ENCODE measurements at places on chromosomes 2 and 18.

GRCh38 chr18:42039396-42039795, 84.4 kb downstream of the PIK3C3 start:
- DNase-seq, result no peak

GRCh38 chr2:150494234-150494945, 6.9 kb upstream of the RND3 start:
- DNase-seq, result no peak

DNA sequence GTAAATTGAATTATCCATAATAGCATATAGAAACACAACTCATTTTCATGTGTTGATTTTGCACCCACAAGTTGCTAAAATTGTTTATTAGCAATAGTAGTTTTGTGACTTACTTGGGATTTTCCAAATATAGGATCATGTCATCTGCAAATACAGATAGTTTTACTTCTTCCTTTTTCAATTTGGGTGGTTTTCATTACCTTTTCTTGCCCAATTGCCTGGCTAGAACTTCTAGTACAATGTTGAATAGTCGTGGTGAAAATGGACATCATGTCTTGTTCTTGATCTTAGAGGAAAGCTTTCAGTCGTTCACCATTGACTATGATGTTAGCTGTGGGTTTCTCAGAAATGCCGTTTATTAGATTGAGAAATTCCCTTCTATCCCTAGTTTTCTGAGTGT, 60.2 kb upstream of the TCF7L1 start:
- no peak for DNase-seq

DNA sequence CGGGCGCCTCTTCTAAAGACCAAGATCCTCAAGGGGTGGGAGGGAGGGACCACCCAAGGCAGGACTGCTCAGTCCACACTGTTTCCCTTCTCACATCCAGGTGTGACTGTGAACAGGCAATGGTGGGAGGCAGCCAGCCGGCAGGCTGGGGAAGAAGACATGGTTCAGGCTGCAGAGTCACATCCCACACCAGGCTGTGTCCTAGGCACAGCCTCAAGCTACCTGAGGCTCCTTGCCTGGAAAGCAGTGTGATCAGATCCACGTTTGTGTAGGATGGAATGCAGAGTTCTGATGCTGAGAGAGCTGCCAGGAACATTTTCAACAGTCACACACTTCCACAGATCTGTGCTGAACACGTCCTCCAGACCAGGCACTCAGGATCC, 16.4 kb downstream of the SLC66A2 start:
- no peak for DNase-seq

DNA sequence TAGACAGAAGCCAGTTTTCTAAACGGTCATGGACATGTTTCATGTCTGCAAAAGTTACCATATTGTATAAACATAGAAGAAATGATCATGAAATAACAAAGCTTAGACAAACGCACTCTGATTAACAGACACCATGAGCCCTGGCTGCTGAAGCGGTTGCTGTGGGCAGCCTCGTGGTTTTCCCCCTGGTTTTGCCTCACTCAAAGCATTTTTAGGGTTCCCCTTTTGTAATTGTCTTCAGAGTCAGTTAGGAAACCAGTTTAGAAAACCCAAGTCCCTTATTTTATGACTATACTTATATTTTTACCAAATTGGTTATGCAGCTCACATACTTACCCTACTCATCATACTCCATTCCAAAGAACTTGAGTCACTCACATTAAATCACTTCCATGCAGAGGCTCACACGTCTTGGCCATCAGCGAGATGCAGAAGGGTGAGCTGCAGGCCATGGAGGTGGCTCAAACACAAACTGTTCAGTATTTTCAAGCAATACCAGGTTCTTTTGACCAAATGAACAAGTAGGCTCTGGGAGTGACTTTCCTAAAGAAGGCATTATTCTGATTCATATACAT, 105.6 kb upstream of the SALL3 start:
- peak; percentile 4 for DNase-seq

- DNase-seq, result no peak
Measured at GRCh38 chr2:104856086-104856972, 2.4 kb downstream of the POU3F3 start.

DNA sequence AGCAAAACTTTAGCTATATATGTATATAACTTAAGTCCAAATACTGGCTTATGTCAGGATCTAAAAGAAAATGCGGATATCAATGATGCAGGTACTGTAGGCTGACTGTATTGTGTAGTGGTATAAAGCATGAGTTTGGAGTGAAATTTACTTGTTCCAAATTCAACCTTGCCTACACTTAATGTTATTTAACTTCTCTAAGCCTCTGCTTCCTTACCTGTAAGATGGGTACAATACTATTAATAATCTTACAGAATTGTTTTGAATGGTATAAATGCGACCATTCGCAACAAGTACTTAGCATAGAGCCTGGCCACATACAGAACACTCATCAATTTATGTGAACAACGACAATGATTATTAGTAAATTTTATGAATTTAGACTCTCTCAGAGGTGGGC, 62.4 kb downstream of the SPRED2 start:
- no peak for DNase-seq

- DNase-seq, result no peak
Measured at GRCh38 chr2:44944952-44945612, 3.6 kb downstream of the SIX3 start.

DNA sequence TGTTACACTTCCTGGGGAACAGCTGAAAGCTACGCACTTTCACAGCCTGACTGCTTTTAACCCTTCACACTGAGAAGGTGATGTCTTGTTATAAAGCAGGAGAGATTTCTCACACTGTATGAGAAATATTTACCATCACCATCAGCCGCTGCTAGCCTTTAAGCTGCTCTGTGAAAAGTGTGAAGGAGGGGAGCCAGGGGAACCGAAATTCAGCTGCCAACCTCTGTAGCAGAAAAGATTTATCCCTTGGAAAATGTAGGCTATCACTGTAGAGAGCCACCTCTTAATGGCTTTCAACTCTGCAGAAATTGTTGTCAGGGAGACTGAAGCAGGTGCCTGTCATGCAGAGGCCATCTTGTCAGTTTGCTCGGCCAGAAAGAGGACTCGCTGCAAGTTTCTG, 145.3 kb downstream of the SP3 start:
- no peak for DNase-seq

GRCh38 chr18:49490246-49490762, 3.3 kb upstream of the C18orf32 start:
- no peak for DNase-seq

DNA sequence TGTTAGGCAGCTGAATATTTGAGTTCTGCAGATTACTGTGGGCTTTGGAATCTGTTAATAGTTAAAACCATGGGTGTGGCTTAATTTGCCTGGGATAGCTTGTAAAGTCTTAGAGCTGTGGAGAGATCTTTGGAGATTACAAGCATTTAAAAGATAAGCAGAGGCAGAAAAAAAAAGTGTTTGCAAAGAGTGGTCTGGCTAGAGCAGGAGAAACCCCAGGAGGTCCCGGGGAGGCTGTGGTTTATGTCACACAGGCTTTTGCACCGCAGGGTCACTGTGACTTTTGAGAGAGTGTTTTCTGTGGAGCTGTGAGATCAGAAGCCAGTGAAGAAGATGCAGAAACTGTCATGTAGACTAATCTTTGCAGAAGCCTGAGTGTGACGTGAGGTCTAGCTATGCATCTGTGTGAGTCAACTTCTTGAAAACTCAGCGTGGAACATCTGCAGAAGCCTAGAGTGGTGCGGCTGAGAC, 49.0 kb downstream of the SETBP1 start:
- no peak for DNase-seq

DNA sequence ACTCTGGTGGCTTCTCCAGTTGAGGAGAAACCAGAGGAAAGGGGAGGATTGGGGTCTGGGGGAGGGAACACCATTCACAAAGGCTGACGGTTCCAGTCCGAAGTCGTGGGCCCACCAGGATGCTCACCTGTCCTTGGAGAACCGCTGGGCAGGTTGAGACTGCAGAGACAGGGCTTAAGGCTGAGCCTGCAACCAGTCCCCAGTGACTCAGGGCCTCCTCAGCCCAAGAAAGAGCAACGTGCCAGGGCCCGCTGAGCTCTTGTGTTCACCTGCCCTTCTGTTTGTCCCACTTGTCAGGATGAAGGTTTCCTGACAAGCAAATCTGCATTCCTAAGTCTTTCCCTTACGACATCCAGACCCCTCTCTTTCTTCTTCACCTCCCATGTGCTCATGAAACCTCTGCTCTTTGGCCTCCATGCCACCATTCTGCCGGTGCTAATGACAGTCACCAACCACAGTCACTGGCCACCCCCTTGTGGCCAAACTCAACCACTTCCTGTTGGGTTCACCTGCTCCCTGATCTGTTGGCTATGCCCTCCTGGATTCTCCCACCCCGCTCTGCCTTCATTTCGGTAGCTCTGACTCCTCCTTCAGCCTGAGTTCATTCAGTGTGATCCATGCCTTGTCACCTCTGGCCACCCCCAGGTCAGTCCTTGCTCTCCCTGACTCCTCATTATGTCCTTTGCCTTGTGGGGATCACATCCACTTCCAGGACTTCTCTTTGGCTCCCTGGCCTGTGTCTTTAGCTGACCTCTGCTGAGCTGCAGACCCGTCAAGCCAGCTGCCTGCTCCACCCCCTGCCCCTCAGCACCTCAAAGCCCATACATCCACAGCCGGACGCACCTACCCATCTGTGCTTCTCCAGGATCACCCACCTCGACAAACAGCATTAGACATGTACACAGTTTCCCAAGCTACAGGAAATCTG, 17.6 kb downstream of the EMX1 start:
- DNase-seq, result no peak

- DNase-seq, result no peak
Measured at GRCh38 chr2:82730811-82731210, 1728.3 kb downstream of the SUCLG1 start.

DNA sequence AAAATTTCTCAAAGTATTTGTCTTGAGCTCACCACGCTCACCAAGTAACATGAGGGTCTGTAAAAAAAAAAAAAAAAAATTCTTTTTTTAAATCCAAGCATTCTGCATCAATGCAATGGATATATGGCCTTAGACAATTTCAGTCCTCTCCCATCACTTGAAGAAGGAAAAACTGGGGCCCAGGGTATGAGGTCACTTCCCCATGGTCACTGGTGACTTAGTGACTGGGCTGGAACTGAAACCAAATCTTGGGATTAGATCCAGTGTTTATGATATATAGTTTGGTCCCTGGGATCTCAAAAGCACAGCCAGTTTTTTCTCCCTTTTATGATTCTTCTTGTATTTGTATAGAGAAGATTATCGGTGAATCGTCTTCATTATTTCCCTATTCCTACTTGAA, 477.9 kb upstream of the TNP1 start:
- DNase-seq, result no peak

- DNase-seq, result no peak
Measured at GRCh38 chr2:120863661-120864320, 128.1 kb downstream of the GLI2 start.

GRCh38 chr2:222969491-222969890, 82.5 kb upstream of the KCNE4 start:
- DNase-seq, result no peak

GRCh38 chr2:66439812-66440542, 5.1 kb downstream of the MEIS1 start:
- DNase-seq, result no peak

DNA sequence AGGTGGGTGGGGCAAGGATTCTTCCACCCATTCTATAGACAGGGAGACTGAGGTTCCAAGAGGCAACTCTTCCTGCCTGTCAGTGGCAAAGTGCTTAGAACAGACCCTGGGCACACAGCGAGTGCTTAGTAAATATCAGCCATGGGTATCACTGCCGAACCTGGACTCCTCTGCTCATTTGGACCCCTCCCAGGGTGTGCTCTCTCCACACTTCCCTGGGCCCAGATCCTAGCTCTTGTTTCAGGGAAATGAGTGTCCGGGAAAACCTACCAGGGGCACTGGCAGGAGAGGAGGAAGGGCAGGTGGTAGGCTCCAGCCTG, 136.3 kb downstream of the CYP26B1 start:
- DNase-seq, result no peak

GRCh38 chr18:67634631-67635338, 118.3 kb upstream of the DSEL start:
- DNase-seq, result no peak

All from KG1 (cell line).